Fibroblast of gingiva (primary cell): ENCODE measurements at places on chromosomes 2 and 18.
A peak's percentile ranks its signal among the peaks of the same experiment; 100 is the strongest.

GRCh38 chr18:36419900-36420531 is 122.5 kb downstream of the FHOD3 start:
- DNase-seq: peak; percentile 9

- DNase-seq: no peak
Observed at GRCh38 chr2:72235497-72236415, 88.1 kb upstream of the CYP26B1 start.

GRCh38 chr2:45055162-45055605 is 45.9 kb upstream of the SIX2 start:
- DNase-seq: peak; percentile 6

- DNase-seq: no peak
Observed at GRCh38 chr18:58501066-58501896, 127.6 kb downstream of the ALPK2 start.

DNA sequence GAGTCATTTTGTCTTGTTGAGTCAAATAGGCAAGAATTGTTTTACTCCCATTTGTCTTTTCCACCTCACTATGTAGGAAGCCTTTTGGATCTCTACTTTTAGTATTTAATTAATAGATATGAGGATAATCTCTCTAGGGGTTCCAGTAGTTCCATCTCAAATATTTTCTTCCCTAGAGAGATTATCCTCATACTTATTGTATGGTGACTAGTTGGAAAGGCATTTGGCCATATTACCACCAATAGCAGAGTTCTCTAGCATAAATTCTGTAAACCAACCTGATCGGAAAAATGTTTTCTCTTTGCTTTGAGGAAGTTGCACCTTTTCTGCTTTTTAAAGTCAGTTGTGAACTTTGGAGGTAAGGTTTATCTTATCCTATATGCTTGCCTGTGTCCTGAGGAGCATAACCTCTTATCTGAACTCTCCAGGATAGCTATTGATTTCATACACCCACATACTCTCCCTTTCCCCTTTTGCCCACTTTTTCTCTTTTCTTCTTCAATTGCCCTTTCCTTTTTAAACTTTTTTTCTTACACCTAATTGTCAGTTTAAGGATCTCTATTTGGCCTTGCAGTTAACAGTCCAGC is 100.8 kb downstream of the GALNT1 start:
- DNase-seq: no peak

DNA sequence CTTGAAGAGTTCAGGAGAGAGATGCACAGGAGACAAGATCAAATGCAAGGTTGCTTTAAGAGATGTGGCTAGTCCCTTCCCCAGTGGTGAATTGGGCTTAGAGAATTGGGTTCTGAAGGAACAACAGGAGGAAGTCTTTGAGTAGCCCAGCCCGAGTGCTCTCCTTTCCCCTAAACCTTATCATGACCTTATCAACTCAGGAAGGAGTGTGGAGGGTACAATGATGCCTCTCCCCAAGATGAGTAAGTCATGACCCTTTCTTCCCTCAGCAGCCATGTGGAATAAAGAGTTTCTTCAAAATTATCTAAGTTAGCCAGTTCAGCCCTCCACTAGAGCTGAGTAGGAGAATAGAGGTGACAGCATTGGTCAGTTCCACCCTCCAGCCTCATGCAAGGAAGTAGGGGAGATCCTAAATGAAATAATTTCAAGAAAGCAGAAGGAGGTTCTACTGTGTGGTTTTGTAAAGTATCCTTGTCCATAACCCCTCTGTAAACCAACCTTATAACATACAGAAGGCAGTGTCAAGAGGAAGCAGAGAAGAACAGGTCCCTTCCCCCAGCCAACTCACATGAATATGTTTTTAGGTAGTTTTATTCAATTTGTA is 88.4 kb downstream of the ARHGAP15 start:
- DNase-seq: no peak
